ENCODE measurements at places on chromosomes 12 and 14.

GRCh38 chr14:100694579-100695422 lies 31.9 kb upstream of the DLK1 start:
- no peak for DNase-seq

- no peak for DNase-seq
Measured at GRCh38 chr12:120849765-120850164, 54.4 kb downstream of the SPPL3 start.

DNA sequence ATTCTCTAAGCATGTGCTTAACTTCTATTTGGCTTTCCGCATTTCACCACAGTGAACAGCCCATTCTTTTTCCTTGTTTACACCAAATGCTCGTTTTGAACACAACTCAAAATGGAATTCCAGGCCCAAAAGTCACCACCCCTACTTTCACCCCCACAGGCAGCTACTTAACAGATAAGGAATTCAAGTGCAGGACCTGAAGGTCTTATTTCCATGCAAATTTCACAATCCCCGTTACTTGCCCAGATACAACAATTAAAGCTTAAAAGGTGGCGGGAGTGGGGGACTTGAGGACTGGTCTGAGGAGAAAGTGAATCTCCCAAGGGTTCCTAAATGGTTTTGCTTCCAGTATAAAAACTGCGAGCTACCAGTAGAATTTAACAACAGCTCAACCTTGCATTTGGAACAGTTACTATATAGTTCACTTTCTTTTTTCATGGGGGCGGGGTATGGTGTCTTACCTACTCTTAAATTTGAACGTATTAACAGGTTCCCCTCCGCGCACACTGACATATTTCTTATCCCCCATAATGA lies 3.7 kb downstream of the USP44 start:
- DNase-seq: no peak

DNA sequence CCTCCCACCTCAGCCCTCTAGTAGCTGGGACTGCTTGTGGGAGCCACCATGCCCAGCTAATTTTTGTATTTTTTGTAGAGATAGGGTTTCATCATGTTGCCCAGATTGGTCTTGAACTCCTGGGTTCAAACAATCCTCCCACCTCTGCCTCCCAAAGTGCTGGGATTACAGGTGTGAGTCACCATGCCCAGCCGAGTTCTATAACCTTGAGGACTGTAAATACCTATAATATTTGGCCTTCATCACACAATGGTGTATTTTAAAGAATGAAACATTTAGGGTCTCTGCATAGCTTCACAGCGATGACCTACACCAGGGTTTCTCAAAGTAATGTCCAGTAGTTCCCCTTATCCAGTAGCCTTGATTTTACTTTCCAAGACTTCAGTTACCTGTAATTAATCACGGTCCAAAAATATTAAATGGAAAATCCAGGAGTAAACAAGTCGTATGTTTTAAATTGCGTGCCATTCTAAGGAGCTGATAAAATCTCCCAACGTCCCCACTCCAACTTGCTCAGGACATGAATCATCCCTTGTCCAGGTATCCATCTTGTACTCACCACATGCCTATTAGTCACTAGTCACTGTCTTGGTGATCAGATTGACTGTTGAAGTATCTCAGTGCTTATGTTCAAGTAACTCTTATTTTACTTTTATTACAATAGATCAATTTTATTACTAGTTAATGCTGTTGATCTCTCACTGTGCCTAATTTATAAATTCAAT lies 368.2 kb downstream of the BTG1 start:
- DNase-seq: no peak

- no peak for DNase-seq
Measured at GRCh38 chr12:121515615-121516014, 65.2 kb downstream of the KDM2B start.

DNA sequence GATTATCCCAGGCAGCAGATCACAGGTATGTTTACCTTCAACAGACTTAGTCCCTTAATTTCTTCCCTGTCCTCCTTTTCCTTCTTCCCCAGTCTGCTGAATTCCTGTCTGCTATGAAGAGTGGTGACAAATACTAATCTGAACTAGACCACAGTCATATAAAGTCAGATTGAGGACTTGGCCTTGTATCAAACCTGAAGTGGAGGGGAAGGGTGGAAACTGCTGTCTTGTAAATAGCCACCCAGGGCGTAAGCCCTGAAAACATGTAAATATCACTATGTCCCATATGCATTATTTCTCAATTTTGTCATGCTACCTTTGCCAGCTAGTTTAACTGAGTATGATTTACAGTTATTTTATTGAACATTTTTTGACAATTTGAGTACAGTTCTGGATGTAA lies 368.0 kb downstream of the CCDC91 start:
- no peak for DNase-seq

DNA sequence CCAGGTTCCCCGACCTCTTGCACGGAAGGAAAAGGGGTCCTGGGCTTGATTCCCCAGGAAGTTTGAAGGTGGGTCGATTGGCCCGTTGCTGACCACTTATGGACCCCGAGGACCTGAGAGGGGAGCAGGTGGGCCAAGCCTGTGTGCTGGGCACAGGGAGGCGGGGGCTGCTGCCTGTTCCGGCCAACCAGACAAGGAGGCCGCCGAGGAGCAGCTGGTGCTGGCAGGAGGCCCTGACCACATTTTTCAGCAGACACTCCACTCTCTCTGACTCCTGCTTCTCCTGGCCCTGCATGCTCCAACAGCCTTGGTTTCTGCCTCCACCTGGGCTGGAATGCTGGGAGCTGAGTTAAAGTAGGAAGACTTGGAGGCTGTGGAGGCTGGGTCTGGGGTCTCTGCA lies 42.8 kb downstream of the NOS1 start:
- no peak for DNase-seq

- no peak for DNase-seq
Measured at GRCh38 chr12:96774496-96775256, 132.4 kb upstream of the NEDD1 start.

DNA sequence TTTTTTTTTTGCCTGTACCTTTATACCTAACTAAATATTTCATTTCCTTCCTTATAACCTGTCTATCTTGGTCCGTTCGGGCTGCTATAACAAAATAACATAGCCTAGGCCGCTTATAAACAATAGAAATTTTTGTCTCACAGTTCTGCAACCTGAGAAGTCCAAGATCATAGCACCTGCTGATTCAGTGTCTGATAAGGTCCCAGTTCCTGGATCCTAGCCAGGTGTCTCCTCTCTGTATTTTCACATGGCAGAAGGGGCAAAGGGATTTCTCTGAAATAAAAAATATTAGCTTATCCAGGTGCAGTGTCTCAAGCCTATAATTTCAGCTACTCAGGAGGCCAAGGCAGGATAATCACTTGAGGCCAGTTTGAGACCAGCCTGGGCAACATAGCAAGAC lies 1046.6 kb upstream of the USP15 start:
- no peak for DNase-seq

- DNase-seq: no peak
Measured at GRCh38 chr12:15435597-15435996, 113.3 kb downstream of the PTPRO start.

GRCh38 chr14:88013750-88014349 lies 8.9 kb downstream of the GPR65 start:
- peak; percentile 17 for DNase-seq

DNA sequence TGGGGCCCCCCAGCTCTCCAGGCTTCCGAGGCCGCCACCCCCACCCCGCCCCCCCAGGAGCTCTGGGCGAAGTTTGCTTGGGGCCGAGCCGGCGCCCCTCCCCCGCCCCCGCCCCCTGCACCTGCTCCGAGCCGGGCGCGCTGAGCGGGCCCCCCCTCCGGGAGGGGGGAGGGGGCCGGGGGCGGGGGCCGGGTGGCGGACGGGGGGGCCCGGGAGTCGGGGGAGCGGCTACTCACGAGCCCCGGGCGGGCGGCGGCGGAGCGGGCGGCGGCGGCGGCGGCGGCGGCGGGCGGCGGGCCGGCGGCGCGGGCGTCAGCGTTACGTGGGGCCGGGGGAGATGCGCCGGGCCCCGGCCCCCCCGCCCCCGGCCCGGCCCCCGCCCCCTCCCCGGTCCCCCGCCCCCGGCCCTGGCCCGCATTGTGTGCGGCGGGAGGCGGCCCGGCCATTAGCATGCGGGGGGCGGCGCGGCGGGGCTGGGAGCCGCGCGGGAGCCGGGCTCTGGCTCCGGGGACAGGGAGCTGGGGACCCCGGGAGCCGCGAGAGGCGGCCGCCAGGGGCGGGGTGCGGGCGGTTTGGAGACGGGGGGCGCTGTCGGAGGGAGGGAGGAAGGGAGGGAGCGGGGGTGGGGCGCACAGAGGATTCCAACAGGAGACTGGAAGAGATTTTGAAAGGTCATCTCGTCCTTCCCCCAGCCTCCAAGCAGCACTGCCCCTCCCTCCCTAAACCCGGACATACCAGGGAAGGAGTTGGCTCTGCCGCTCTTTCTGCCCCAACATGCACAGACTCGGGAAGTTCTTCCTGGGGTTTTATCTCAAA lies at the start of gene ZNF219:
TSS of gene ZNF219 (minus strand) at position 580 of the 816 bp plus-strand sequence. CDS start 5,064 bp downstream, outside the sequence.
- peak; percentile 48 for DNase-seq

DNA sequence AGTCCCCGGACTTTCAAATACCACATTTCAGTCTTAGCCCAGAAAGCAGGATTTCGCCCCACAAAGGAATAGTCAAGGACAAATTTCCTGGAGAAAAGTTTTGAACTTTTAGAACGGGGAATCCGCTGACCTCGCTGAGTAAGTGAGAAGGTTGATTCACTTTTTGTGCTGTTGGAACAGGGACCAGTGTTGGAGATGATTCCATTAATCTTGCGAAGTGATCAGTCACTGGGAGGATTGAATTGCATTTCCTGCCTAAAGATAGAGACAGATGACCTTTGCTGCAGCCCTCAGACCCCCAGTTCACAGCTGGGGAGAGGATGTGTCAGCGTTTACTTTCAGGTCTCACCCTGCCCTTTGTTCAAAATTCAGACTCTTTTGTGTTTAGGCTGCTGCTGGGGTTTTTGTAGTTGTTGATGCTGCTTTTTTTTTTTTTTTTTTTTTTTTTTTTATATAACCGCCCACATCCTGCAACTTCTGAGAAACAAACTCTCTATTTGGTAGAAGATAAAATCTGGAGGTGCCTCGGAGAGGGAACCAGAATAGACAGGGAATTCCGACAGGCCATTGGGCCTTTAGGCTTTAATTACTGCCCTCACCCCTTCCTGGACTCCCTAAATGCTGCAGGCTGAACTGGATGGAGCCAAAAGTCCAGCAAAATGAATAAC lies 9.8 kb upstream of the KDM2B start:
- DNase-seq: no peak

- no peak for DNase-seq
Measured at GRCh38 chr12:70052931-70053497, 190.2 kb upstream of the CNOT2 start.

DNA sequence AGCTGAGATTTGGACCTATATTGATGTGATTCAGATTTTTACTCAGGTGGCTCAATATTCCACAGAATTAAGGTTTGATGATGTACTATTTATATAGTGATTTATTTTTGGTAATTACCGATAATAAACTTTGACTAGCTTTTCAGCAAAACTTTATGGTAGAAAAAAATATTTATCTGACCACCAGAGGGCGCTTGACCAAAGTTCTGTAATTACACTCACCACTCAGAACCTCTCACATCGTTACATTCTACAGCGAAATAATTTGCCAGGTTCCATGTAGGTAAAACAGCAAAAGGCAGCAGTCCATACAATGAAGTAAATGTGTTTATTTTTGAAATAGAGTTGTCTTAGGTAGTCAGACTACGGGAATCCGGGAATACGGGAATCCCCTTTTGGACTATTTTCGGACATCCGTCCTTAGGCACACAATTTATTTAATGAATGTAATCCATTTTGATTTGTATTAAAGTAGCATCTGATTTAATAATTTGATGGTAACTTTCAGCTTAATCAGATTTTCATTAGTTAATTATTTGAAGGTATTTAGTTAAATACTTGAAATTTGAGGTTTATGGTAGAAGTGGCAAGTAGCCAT lies 143.0 kb upstream of the DDHD1 start:
- no peak for DNase-seq

DNA sequence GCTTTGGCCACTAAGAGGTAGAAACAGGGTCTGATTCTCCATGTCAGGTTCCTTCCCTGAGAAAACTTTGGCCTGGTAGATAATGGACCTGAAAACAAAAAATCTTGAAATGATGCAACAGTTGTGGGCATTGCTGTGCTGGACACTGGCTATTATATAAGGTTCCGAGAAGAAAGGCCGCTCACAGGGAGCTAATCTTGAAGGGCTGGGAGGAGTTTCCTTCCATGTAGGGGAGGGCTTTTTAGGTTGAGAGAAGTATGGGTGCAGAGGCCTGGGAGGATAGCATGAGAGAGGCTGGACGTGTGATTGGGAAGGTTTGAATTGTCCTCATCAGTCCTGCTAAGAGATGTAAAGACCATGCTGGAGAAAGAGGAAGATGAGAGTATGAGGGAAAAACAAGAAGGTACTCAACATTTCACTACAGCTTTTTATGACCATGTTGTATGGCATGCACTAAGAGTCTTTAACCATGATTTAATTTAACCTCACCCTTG lies 11.6 kb downstream of the LRRK2 start:
- DNase-seq: no peak

- no peak for DNase-seq
Measured at GRCh38 chr12:95439461-95440230, 34.3 kb upstream of the METAP2 start.

DNA sequence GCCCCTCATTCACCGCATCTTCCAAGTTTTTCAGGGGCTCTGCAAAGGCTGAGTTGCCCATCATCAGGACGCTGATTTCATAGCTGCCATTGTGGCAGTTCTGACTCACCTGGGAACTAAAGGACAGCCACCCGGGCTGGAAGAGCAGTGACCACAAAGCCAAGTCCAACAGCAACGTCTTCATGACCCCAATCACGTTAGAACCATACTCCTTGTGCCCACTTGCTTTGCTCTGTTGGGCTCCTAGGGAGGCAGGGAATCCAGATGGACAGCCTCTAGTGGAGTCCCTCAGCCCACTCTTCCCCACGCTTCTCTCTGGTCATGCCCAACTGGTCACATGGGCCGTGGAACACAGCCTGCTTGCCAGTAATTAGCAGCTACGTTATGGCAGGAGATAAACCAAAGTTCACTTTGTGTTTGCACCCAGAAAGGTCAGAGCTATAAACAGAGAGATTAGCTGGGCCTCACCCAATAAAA lies at the start of gene GUCY2C:
TSS of gene GUCY2C (minus strand) at position 335 of the 477 bp plus-strand sequence. CDS start at position 184, 151 bp downstream.
- no peak for DNase-seq

- no peak for DNase-seq
Measured at GRCh38 chr12:10111451-10111850, 12.7 kb upstream of the CLEC1A start.

GRCh38 chr14:66662374-66662773 lies 154.4 kb downstream of the GPHN start:
- no peak for DNase-seq

DNA sequence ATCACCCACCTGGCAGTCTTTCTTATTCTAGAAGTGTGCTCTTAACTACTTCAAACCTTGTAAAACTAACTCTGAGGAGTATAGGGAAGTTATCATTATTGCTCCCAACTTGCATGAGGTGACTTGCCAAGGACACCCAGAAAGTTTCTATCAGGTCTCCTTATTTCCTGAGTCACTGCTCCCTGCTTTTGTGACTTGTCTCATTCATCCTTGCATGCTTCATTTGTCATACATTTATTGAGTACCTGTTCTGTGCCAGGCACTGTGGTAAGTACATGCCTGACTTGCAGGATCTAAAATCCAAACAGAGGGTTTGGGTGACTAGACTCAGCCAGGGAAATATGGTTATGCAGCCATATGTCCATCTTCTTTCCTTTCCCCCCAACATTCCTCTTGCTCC lies 25.5 kb downstream of the CFAP251 start:
- no peak for DNase-seq

All from D721Med (cell line).